Stimulated activated CD8-positive, alpha-beta memory T cell treated with anti-CD3 and anti-CD28 coated beads, Interleukin-7, amount 100 ng/mL, for 4 hours (primary cell): ENCODE measurements at places on chromosomes 3 and 15.

- no peak for DNase-seq
Measured at GRCh38 chr3:169748670-169749069, 16.2 kb downstream of the TERC start.

DNA sequence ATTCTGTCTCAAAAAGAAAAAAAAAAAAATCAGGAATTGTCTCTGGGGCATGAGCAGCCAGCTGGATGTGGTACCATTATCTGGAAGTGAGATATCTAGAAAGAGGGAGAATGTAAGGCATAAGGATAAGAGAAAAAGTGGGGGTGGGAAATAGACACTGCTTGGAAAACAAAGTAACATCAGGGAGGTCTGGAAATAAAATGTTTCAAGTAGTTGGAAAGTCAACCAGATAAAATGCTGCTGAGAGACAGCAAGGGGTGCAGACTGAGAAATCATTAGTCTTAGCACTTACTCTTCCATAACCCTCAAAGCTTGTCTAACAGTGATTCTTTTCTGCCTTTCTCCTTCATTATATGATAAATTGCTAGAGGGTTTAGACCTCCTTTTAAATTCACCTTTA, 159.7 kb upstream of the TBL1XR1 start:
- no peak for DNase-seq

DNA sequence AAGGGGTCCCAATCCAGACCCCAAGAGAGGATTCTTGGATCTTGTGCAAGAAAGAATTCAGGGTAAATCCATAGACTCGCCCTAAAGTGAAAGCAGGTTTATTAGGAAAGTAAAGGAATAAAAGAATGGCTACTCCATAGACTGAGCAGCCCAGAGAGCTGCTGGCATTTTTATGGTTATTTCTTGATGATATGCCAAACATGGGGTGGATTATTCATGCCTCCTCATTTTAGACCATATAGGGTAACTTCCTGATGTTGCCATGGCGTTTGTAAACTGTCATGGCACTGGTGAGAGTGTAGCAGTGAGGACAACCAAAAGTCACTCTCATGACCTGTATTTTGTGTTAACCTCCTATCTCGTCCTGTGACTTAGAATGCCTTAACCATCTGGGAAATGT, 142.2 kb downstream of the DOCK3 start:
- DNase-seq = no peak

- DNase-seq = no peak
Measured at GRCh38 chr3:141735176-141735575, 2.9 kb upstream of the RNF7 start.

GRCh38 chr3:99647081-99647480, 8.7 kb downstream of the COL8A1 start:
- no peak for DNase-seq

- DNase-seq = no peak
Measured at GRCh38 chr15:79643393-79643792, 211.3 kb downstream of the MINAR1 start.
